Cortex of kidney (tissue), 1 donor: ENCODE measurements at places on chromosomes 6 and 20.

GRCh38 chr6:16058929-16059345 is 69.9 kb upstream of the MYLIP start:
- no peak for DNase-seq

- no peak for DNase-seq
Measured at GRCh38 chr6:15382089-15382488, 136.2 kb downstream of the JARID2 start.

DNA sequence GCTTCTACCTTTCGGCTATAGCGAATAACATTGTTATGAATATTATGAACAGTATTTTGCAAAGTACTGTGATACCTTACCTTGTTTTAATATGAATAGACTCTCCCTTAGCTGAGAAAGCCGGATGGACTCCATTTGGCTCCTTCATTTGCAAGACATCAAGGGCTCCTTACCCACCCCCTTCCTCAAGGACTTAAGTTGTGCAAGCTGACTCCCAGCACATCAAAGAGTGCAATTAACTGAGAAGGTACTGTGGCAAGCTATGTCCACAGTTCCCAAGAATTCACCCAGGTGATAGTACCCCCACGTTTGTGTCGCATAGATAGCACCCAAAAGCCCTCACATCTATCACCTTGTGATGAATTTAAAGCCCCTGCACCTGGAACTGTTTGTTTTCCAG is 11.2 kb downstream of the CST5 start:
- DNase-seq = no peak

DNA sequence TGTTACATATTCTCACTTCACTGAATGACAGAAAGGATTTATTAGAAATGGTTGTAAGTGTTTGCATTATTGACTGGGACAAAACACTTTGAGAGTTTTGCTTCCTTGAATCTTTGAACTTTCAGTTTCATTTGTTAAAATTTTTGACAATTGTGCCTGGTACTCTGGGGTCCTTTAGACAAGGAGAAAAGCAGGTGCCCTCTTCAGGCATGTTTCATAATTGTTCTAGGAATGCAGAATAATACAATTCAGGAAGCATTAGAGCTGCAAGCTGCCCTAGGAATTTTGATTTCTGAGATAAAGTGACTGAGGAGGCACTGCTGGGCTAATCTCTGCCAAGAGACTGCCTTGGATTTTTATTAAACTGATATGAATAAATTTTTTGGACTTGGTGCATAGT is 49.7 kb downstream of the TOP1 start:
- DNase-seq = no peak

- DNase-seq = no peak
Measured at GRCh38 chr6:155089746-155090145, 94.6 kb downstream of the TIAM2 start.

DNA sequence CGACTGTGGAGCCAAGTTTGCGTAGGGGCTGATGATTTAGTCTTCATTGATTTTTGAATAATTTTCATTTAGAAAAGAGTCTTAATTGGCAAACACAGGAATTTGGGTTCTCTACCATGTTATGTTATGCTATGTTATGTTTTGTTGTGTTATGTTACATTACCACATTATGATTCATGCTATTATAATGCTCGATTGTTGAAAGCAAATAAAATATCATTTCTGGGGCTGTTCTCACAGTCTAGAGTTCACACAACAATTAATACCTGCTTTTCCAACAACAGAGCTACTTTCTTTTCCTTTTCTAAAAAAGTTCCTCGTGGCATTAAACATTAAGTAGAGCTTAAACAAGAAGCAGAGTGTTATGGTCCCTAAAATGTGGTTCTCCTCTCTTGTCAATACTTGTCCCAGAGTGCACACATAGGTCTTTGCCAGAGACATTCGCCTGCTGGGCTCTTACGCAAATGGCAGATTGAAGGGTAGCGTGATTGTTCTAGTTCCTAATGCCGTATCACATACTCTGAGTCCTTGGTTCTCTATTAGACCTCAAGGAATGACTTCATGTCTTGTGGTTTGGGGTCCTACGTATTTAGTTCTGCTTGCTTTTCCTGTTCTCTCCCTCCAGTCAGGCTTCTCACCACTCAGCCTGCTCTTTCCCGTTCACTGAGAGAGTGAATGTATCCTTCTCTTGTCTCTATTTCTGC is 370.3 kb downstream of the CD109 start:
- no peak for DNase-seq

- no peak for DNase-seq
Measured at GRCh38 chr6:63610944-63611343, 24.7 kb upstream of the PHF3 start.

- DNase-seq = no peak
Measured at GRCh38 chr6:164290101-164290500, 875.6 kb downstream of the QKI start.

DNA sequence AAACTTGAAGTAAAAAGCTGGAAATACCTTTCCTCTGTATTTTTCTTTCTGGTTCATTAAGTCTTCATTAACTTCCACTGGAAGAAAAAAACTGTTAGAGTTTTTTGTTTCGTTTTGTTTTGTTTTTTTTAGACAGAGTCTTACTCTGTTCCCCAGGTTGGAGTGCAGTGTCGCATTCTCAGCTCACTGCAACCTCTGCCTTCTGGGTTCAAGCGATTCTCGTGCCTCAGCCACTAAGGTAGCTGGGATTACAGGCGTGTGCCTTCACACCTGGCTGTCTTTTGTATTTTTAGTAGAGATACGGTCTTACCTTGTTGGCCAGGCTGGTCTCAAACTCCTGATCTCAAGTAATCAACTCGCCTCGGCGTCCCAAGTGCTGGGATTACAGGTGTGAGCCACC is 14.9 kb downstream of the RPF2 start:
- DNase-seq = no peak

DNA sequence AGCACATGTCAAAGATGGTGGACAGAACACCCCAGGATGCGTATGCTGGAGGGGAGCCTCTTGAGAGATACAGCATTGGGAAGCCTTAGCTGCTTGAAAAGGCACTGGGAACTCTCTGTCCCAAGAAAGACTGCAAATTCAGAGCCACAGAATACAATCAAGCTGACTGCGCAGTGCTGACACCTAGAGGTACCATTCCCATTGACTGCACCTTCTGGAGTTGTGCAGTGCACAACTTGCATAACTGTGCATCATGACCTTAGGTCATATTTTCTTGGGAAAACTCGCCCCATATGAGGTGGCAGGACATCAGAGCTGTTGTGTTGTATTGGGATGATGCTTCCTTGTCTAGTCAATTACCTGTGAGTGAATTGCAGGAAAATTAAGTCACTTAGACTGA is 646.5 kb upstream of the NOX3 start:
- no peak for DNase-seq

GRCh38 chr6:160081398-160081797 is 40.2 kb upstream of the SLC22A1 start:
- DNase-seq = no peak

DNA sequence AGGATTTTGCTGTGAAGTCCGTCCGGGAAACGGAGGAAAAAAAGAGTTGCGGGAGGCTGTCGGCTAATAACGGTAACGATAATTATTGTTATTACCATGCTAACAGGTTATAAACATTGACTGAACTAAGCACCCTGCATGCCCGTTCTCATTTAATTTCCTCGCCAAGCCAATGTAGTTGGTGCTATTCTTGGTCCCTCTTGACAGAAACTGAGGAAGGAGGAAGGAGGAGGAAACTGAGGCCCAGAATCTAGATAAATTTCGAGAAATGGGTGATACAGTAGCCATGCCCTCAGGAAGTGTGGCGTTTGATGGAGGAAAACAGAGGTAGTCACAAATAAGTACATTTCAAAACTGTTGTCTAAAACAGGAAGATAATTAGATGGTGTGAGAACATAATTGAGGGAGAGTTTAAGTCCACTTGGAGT is 474 bp downstream of the TPX2 start:
- DNase-seq = no peak

GRCh38 chr6:92714346-92714745 is 705.0 kb downstream of the EPHA7 start:
- no peak for DNase-seq

GRCh38 chr20:54625497-54625896 is 150.1 kb downstream of the DOK5 start:
- DNase-seq = no peak

DNA sequence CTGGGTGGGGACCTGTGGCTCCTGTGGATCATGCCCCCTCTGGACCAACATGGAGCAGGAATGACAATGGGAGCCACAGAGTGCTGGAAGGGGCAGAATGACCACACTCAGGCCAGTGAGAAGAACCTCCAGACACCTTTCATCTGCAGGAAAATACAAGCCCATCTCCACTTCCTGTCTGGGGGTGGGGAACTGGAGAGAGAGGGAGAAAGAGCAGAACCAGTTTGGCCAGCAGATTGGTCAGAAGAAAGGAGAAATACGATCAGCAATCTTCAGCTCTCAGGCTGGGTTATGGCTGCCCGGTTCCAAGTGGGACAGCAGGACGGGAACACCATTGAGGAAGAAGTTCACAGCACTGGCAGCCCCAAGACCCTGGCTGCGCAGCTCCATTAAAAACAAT is 37.0 kb downstream of the BMP7 start:
- no peak for DNase-seq

DNA sequence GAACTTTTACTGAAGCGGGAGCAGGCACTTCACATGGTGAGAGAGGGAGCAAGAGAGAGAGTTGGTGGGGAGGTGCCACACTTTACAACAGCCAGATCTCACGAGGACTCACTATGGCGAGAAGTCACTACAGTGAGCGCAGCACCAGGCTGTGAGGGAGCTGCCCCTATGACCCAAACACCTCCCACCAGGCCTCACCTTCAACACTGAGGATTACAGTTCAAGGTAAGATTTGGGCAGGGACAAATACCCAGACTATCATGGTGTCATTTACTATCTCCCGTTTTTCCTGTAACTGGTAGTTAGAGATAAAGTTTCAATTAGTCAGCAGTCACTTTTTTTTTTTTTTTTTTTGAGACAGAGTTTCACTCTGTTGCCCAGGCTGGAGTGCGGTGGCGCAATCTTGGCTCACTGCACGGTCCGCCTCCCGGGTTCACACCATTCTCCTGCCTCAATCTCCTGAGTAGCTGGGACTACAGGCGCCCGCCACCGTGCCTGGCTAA is 7.8 kb downstream of the RBCK1 start:
- DNase-seq = no peak

DNA sequence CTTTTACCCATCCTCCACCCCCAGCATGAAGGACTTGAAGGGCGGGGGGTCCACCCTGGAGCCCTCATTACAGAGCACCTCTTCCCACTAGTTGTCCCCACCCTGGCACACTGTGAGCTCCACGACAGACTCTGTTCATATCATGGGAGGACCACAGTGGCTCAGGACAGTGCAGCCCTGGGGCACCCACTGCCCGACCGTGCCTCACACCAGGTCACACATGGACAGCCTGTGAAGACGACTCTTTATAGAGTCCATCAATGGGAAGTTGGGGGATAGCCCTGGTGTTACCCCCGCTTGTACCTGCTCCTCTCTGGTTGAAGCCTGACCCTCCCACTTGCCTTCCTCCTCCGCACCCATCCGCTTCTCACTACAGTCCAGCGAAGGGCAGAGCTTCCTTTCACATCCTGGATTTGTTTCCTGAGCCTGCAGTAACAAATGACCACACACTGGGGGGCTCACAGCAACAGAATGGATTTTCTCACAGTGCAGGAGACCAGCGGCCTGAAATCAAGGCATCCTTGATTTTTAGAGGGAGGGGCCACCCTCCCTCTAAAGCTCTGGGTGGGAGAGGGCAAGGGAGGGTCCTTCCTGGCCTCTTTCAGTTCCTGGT is 15.5 kb downstream of the ZNF831 start:
- no peak for DNase-seq

GRCh38 chr20:31593221-31594001 is 11.7 kb upstream of the ID1 start:
- DNase-seq = no peak

GRCh38 chr6:51913265-51913664 is 174.1 kb downstream of the PKHD1 start:
- no peak for DNase-seq

DNA sequence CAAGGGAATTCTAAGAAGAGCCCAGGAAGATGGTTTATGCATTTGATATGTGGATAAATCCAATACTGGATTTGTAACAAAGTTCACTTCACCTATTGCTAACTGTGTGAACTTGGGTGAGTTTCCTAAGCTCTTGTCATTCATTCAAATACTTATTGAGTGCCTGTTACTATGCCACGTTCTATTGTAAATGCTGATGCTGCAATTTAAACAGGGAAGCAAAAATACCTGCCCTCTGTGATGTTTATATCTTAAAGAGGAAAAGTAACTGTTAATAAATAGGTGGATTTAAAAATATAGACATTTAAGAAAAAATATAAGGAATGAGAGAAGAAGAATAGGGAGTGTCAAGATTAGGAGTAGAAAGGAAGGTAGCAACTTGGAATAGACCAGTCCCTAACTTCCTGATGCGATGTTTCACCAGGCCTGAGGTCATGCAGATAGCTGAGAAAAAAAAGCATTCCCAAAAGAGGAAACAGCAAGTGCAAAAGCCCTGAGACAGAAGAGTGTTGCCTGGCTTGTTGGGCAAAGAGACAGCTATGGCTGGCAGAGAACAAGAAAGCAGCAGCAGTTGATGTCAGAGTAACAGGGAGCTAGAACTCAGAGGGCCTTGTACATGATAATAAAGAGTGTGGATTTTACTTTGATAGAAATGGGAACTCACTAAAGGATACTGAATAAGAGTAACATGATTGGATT is 54.3 kb upstream of the TCF21 start:
- no peak for DNase-seq

- DNase-seq = no peak
Measured at GRCh38 chr6:31075528-31075927, 36.8 kb downstream of the C6orf15 start.

- no peak for DNase-seq
Measured at GRCh38 chr20:62925420-62926228, 681 bp downstream of the DIDO1 start.

DNA sequence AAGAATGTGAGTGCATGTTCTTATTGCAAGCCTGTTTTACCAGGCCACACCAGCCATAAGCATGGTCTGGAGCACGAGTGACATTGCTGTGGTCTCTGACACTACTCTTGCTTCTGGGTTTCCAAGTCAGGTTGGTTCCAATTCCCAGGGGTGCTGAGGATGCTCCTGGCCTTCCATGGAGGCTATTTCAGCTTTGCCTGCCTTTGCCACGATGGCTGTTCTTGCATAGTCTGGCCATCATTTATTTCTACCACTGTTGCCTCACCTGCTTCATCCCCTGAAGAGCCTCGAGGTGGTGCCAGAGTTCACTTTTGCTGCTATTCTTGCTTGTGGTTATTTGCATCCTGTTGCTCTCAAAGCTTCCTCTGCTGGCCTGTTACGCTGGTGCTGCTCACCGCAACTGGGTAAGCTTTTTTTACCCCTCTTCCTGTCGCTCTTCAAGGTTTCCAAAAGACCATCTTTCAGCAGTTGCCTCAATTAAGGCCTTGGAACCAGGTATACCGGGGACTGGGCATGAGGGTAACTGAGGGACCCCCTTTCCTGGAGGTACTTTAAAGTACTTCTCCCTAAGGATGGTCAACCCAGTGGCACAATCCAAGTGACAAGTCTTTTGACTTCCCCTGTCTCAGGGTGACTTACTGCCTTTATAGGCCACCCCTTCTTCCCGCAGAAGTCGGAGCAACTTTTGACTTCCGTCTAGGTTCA is 64.5 kb downstream of the AKAP7 start:
- no peak for DNase-seq

- no peak for DNase-seq
Measured at GRCh38 chr6:79780881-79781280, 149.8 kb downstream of the SH3BGRL2 start.

GRCh38 chr20:38599410-38599882 is 2.2 kb upstream of the ARHGAP40 start:
- DNase-seq = no peak

GRCh38 chr6:111750753-111751673 is 122.2 kb downstream of the FYN start:
- no peak for DNase-seq
